ENCODE measurements at places on chromosomes 3 and 15.

DNA sequence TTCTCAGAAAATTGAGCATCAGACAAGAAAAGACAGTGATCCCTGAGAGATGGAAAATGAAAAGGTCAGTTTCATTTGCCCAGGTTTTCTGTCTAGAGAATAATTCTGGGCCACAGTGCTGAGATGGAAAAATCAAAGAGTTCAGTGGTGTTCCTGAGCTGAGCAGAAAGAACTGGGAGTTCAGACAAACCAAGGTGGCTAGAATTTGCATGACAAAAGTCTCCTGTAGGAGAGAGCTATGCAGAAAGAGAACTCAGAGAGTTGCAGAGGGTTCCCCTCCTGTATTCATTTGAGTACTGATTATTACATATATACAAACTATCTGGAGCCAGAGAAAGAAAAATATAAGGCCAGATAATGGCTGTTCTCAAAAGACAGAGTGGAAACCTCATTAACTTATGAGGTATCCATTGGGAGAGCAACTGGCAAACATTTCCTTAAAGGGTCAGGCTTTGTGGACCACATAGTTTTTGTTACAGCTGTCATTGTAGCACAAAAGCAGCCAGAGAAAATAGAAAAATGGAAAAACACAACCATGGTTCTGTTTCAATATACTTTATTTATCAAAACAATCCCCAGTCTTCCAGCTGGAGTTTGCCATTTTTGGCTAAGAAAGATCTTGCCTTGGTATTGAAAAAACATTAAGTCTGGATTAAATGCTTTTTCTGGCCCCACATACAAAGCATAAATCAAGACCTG is 1004.1 kb downstream of the TBL1XR1 start:
- no peak for DNase-seq

DNA sequence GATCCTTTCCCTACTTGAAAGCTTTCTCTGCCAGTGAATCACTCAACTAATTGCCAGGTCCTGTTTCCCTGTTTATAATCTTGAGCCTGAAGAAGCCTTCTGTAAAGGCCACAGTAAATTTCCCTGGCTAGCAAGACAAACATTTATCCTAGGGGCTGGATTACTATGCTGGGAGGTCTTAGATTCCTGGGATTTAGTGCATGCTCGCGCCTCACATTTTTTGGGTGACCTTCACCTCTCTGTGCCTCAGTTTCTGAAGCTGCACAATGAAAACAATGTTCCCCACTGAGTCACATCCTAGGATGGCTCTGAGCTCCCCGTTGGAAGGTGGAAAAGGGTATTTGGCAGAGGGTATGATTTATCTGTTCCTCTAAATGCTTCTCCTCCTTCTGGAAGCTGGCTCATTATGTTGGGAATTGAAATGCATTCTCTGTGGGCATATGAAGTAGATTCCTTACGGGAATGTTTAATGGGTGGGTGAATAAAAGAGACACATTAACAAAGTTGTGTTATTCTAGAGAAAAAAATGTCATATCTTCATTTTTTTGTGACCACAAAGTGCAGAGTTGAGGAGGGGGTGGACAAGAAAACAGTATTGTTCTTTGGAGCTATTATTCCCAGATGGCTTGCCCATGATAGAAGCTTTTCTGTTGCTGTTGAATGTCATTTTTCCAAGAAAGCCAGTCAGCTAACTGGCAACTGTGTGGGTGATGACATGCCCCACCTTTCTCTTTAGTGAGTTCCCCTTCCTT is 32.4 kb downstream of the LSM3 start:
- no peak for DNase-seq

- DNase-seq = no peak
Observed at GRCh38 chr3:42263354-42264346, 2.3 kb downstream of the CCK start.

DNA sequence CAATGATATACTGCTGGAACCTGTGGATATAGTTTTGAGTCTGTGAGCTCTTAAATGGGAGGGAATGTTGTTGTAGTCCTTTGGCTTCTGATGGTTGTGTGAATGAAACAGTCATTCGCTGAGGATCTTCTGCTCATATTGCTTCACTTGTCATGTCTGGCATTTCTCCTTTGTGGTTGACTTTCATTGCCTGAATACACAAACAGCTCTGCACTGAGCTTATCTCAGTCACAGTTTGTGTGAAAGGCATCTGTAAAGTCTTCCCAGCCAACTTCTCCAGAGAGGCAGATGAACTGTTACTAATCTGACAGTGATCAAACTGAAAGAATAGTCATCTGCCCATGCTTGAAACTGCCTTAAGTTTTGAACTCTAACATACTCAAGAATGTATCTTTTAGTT is 59.8 kb downstream of the TMED3 start:
- no peak for DNase-seq

DNA sequence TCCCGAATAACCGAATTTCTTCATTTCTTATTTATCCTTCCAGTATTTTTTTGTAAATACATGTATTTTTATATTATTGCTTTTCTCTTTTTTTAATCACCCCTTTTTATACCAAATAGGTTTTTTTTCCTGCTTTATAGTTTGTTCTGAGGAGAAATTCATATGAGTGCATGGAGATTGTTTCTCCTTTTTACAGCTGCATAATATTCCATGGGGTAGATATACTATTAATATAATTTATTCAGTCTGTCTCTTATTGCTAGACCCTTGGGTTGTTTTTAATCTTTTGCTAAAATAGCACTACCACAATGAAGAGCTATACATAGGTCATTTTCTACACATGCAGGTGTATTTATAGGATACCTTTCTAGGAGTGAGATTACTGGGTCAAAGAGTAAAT is 3.5 kb upstream of the TMEM87A start:
- DNase-seq = no peak

- DNase-seq = no peak
Observed at GRCh38 chr3:112377568-112378071, 44.7 kb downstream of the CD200 start.

GRCh38 chr15:65054333-65055200 is 9.4 kb downstream of the SLC51B start:
- DNase-seq = no peak

- no peak for DNase-seq
Observed at GRCh38 chr3:23926246-23926645, 9.3 kb downstream of the RPL15 start.

DNA sequence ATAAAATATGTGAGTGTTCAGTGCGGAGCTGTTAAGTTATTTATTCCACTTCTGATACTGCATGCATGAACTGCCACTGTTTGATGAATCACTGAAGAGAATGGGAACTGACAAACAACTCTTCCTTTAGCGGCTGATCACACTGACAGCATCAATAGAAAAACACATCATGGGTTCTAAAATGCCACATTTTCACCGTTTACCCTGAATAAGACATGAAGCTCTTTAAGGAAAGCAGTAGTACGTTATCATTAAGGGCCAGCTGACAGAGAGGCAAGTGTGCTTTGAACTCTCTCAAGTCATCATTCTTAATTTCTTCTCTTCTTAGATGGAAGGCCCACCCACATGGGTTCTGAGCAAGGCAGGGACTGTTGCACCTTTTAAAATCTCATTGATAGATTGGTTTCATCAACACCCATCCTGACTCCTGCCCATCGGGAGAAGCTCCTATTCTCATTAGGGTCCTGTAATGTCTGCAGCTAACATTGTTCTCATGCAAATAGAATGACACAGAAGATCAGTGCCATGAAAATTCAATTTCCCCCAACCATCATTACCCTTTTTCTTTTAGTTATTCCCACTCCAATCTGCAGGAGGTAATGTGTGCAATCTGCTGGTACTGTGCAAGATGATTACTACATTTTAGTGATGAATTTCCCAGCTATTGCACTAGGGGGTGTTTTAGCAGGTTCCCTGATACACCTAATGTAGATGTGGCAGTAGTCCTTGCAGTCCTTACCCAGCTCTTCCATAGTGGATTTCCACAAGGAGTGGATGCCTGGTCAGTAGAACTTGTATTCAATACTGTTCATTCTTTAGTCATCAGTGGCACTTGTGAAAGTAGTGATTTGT is 119.1 kb downstream of the ROBO2 start:
- DNase-seq = no peak
